Eye (tissue), 1 donor: ENCODE measurements at places on chromosomes 5 and 9.
A peak's percentile ranks its signal among the peaks of the same experiment; 100 is the strongest.

GRCh38 chr5:73160239-73160671 lies 12.7 kb upstream of the TMEM174 start:
- no peak for DNase-seq

GRCh38 chr5:36041537-36041845 lies 25.2 kb downstream of the UGT3A2 start:
- no peak for DNase-seq

DNA sequence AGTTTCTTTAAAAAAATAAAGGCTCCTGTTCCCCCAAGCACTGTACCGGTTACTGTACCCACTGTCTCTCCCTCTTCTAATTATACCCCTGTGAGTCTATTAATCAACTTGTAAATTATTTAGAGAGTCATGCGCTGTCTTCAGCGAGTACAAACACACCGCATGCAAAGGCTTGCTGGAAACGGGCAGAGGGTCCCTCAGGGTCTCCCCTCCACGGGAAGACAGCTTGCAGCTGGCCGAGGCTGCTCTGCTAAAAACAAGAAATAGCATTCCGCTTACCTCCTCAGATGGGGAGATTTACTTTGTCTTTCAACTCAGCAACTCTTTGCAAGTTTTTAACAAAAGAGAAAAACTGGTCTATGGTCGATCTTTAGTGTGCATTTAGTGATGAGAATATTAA lies 71.8 kb downstream of the AK8 start:
- DNase-seq: peak; percentile 72

DNA sequence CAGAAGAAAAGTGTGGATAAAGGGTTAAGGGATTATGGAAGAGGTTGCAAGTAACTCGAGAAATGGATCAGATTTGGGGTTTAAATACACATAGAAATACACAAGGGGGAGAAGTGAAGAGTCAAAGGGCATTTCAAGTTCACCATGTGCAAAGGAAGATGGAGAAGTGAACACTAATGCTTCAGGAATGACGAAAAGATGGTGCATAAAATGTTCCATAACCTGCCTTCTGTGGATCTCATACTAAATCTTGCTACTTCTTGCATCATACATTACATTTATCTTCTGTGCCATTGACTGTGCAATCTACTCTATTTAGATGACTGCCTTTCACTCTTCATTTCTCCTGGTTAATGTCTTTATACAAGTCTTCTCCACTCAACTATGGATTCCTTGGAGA lies 5.7 kb upstream of the SMC2 start:
- DNase-seq: no peak

GRCh38 chr5:4375640-4376039 lies 764.5 kb upstream of the ADAMTS16 start:
- DNase-seq: no peak

- DNase-seq: no peak
Observed at GRCh38 chr5:103598997-103599566, 36.5 kb upstream of the NUDT12 start.

DNA sequence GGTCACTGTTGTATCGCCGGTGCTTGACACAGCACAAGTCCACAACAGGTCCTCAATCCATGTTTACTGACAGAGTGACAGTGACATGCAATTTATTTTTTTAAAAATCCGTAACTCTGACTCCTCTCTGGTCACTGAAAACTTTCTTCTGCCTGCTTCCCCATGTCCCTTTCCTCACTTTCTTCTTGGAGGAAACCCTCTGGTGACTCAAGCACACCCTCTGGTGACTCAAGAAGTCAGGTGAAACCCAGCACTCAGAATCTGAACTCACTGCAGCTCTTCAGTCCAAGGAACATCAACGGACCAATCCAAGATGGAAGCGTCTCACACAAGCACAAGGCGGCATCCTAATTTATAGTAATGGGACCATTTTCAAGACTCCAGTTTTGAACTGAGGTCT lies 245.9 kb downstream of the FSTL4 start:
- no peak for DNase-seq

- no peak for DNase-seq
Observed at GRCh38 chr9:75230469-75230868, 142.2 kb downstream of the OSTF1 start.

GRCh38 chr9:131017067-131017466 lies 8.1 kb downstream of the LAMC3 start:
- no peak for DNase-seq

GRCh38 chr9:136589766-136590763 lies 44.2 kb upstream of the NOTCH1 start:
- no peak for DNase-seq

GRCh38 chr5:126376443-126376842 lies 46.8 kb upstream of the GRAMD2B start:
- no peak for DNase-seq

GRCh38 chr9:118618849-118619248 lies 750.4 kb downstream of the BRINP1 start:
- no peak for DNase-seq

GRCh38 chr9:31119890-31120454 lies 1264.5 kb upstream of the ACO1 start:
- DNase-seq: peak; percentile 35

DNA sequence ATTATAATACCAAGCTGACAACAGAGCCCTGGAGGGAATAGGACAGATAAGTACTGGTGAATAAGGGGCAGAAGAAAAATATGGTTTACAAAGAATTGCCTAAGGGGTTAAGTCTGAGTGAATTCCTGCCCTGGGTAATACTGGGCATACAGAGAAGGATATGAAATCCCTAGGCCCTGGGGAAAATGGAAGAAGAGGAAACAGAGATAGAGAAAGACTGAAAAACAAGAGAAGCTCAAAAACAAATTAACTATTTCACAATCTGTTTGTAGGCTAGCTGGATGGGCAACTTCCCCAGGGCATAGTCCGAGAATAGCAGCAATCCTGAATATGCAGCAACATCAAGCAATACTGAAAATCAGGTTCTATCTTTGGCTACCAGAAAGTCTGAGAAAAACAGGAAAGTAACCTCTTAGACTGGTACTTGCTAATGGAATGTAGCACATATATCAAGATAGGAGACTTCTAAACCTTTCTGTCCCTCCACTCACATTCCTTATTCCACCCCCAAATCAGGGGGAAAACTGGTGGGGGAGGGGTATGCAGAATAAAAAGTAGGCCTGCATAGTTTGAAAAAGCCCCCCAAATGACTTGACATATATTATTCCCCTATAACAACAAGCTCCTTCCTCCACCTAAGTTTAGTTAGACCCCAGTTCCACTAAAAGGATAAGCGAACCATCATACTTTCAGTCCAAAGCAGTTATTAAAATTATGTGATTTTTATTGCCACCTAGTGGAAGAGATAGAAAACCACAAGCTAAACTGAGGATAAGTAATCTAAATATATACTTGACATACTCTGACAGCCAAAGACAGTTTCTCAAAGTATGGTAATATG lies 20.6 kb downstream of the SLC38A9 start:
- peak; percentile 66 for DNase-seq

GRCh38 chr5:42500003-42500599 lies 76.9 kb downstream of the GHR start:
- no peak for DNase-seq

DNA sequence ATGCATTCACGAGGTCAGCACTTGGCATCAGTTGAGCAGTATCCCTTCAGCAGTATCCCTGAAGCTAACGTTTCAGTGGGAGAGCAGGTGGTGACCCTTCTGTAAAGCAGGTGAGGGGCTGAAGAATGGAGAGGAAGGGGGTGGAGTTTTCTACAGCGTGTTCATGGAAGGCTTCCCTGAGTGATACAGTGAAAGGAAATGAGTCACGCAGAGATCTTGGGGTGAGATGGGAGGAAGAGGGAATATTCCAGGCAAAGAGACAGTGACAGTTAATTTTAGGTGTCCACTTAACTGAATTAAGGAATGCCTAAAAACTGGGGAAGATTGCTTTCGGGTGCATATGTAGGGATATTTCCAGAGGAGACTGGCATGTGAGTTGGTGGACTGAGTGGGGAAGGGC lies 25.7 kb downstream of the TAS2R1 start:
- DNase-seq: no peak

GRCh38 chr9:125754096-125754495 lies 6.9 kb downstream of the PBX3 start:
- DNase-seq: no peak

GRCh38 chr5:128673411-128673957 lies 135.4 kb upstream of the FBN2 start:
- no peak for DNase-seq

- DNase-seq: no peak
Observed at GRCh38 chr9:111712369-111712768, 51.0 kb downstream of the GNG10 start.

DNA sequence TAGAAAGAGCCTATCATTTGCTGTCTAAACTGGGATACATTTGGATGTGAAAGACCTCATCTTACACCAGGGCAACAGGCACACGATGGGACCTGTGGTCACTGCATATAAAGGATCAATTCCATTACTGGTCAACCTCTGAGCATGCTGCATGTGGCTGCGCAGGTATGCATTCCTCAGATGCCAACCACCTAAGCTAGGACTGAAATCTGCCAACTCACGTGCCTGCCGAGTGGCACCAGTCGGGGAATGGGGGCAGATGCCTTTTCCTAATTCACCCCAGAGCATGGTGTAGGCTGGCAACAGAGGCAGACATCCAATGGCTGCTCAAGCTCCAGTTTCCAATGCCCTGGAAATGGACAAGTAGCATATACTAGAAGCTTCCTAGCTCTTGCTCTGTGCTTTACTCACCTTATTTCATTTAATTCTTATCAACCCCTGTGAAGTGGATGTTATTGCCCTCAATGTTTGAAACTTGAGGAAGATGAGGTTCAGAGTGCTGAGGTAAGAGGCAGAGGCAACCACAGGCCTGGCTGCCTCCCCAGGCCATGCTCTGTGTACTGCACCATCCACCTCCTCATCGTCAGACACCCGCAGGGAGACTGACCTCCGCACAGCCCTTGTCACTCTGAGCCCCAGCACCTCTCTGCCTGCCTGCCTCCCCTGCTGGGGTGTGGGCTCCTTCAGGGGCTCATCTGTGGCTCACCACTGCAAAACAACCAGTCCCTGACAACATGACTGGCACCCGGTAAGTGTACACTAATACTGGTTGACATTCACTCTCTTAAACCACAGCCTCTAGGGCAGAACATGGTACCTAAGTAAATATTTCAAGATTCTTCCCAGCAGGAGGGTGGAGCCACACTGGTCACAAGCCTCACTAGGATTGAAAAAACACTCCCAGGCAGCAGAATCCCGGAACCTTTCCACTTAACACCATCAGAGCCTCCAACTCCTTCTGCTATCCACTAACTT lies 228.5 kb downstream of the CRB2 start:
- peak; percentile 45 for DNase-seq

GRCh38 chr5:151696470-151697061 lies 9.9 kb upstream of the SPARC start:
- peak; percentile 90 for DNase-seq

- DNase-seq: no peak
Observed at GRCh38 chr5:135063511-135064234, 29.6 kb upstream of the PITX1 start.

GRCh38 chr5:112724901-112725300 lies 12.8 kb upstream of the APC start:
- no peak for DNase-seq

- DNase-seq: no peak
Observed at GRCh38 chr5:72160959-72161358, 53.7 kb downstream of the MAP1B start.

DNA sequence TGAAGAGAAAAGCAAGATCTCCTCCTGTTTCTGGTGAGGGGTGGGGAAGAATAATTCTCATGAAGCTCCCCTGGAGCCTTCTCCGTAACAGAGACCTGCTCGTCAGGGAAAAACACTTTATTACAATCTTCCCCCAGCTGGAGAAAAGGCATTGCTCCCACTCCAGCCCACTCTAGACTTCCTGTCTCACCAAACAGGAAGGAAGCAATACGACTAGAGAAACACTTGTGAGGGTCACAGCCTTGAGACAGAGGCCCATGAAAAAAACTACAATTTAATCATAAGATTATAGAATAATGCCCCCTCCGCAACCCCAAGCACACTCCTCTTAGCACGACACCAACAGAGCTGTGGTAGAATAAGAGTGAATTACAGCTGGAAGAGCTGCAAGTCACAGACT lies 197.2 kb upstream of the S1PR3 start:
- no peak for DNase-seq

DNA sequence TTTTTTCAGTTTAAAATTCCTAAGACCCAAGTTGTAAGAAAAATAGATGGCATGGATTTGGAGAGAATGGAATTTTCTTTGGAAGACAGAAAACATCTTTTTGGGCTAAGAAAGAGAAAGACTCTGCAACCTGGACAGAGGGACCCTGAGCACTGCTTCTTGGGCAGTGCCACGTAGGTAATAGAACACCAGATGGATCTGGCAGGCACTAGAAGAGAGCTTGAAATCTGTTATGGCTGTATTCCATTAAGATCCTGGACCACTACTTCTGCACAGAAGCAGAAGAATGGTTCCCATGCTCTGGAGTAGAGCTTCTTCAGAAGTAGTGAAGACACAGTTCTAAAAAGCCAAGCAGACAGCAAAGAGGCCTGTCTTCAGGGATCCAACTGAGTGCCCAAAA lies 306.4 kb upstream of the CD180 start:
- DNase-seq: no peak

DNA sequence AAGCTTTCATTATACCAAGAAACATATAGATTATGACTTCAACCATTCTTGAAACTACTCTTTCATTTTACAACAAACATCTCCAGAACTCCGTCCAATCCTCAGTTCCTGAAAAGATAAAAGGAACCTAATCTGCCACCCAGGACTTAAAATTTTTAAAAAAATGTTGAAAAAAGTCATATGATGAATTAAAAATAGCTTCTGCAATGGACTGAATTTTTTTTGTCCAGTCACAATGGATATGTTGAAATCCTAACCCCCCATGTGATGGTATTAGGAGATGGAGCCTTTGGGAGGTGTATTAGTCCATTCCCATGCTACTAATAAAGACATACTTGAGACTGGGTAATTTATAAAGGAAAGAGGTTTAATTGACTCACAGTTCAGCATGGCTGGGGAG lies 2.7 kb upstream of the ALDH1A1 start:
- DNase-seq: no peak

DNA sequence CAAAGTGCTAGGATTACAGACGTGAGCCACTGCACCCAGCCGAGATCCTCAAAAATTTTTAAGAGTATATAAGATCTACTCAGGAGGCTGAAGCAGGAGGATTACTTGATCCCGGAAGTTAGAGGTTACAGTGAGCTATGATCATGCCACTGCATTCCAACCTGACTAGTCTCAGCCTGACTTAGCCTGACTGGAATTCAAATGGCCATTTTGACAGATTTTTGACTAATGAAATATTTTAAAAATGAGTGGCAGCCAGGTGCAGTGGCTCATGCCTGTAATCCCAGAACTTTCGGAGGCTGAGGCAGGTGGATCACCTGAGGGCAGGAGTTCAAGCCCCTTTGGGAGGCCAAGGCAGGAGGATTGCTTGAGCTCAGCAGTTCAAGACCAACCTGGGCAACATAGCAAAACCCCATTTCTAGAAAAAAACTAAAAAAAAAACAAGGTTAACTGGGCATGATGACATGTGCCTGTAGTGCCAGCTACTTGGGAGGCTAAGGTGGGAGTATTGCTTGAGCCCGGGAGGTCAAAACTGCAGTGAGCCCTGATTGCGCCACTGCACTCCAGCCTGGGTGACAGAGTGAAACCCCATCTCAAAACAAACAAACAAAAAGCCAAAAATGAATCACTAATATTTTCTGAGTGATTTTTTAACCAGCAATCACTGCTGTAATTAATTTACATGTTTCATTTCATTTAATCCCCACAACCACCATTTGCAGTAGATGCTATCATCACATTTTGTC lies 16.6 kb downstream of the ATOX1 start:
- no peak for DNase-seq

GRCh38 chr9:133584559-133585476 lies 24.4 kb downstream of the FAM163B start:
- peak; percentile 78 for DNase-seq

GRCh38 chr9:111632060-111632459 lies 926 bp downstream of the DNAJC25 start:
- DNase-seq: no peak
